Stimulated activated CD4-positive, alpha-beta T cell treated with anti-CD3 and anti-CD28 coated beads, Interleukin-1b, Interleukin-23, amount 100 ng/mL, for 1 hour (primary cell): ENCODE measurements at places on chromosomes 11 and 22.

GRCh38 chr11:64766881-64767280 lies 7.1 kb upstream of the PYGM start:
- no peak for DNase-seq

DNA sequence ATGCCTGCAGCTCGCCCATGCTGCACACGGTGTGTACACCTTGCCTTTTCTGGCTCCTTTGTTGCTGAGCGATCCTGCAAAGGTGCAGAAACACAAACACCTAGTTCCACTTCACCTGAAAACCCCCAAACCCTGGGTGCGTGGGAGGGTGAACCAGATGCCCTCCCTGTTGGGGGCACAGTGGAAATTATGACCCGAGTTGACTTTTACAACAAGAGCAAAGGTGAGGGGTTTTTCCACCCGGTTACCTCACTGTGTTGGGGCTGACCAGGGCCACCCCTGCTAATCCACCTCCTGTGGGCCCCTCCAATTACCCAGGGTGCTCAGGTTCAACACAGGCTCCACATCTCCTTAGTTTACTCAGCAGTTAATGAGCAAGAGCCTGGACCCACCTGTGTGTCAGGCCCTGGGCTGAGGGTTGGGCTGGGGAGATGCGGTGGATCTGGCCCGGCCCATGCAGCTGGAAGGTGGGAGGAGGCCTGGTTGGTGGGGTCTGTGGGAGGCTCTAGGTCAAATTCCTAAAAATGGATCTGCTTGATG lies 42.1 kb downstream of the LRRC32 start:
- no peak for DNase-seq

DNA sequence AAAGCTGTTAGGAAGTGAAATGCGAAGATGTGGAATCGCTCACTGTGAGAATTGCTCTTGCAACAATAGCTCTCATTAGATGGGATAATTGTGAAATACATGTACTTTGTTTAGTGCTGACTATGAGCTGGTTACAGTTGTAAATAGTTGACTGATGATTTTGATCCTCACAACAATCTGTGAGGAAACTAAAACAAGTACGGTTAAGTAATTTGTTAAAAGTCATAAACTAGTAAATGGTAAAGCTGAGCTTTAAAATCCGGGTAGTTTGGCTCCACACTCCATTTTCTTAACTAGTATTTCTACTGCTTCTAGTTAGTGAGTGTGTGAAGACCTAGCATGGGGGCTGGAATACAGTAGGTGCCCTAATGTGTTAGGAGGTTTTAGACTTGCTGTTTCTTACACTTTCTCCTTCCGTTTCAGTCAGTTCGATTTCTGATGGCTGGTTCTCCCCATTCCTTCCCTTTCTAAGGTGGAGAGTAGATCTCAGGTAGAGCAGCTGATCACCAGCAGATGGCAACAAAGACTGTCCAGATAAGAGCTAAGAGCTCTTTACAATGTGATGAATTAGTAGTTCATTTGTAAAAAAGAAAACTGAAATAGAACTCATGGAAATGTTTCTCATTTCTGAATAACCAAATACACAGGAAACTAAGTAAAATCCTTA lies 16.3 kb upstream of the CYP2R1 start:
- no peak for DNase-seq

GRCh38 chr11:100639140-100639539 lies 47.9 kb upstream of the ARHGAP42 start:
- no peak for DNase-seq

DNA sequence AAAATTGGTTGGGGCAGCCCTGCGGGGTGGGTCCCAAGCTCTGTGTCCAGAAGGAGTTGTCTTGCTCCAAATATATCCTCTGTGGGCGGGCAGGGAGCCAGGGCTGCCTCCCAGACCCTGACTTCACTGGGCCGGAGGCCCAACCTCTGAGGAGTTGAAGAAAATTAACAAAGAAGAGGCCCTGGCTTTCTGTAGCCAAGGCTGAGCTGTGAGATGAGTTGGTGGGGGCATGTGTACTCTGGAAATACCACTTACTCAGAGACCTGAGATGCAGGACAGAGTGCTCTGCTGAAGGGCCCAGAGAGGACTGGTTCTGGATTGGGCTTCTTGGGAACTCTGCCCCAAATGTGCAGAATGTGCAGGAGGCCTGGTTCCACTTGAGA lies 96.3 kb downstream of the SWAP70 start:
- DNase-seq, result no peak

DNA sequence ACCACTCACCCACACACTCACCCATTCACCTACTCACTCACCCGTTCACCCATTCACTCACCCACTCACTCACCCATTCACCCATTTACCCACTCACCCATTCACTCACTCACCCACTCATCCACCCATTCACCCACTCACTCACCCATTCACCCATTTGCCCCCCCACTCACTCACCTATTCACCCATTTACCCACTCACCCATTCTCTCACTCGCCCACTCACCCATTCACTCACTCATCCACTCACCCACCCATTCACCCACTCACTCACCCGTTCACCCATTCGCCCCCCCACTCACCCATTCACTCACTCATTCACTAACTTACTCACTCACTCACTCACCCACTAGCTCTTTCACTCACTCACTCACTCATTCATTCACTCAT lies 15.0 kb downstream of the MUC5AC start:
- no peak for DNase-seq

DNA sequence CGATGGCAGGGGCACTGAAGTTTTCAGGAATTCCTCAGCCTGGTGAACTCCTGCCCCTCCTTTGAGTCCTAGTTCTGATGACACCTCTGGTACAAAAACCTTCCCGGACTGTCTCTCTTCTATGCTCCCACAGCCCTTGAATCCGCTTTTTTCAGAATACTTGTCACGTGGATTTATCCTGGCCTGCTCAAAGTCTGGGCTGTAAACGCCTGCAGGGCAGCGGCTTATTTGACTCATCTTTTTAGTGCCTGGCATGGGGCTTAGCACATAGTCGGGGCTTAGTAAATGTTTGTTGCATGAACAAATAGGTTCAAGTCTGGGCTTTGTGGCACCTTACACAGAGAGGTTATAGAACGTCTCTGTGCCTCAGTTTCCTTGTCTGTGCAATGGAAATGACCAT lies 13.4 kb upstream of the KCNJ11 start:
- no peak for DNase-seq

DNA sequence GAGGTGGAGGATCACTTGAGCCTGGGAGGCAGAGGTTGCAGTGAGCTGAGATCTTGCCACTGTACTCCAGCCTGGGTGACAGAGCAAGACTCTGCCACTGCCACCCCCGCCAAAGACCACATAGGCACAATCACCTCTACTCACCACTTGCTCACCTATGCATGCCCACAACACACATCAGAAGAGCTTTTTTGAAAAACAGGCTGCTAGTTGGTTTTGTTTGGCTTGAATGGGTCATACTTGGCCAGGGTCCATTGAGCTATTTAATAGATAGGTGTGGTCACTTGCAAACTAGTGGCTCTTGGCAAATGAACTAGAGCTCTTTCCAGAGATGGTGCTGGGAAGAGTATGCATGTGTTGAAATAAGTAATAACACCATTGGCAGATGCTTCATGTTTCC lies 80.1 kb downstream of the EMSY start:
- no peak for DNase-seq

GRCh38 chr22:42644422-42645340 lies 4.3 kb upstream of the ATP5MGL start:
- no peak for DNase-seq

DNA sequence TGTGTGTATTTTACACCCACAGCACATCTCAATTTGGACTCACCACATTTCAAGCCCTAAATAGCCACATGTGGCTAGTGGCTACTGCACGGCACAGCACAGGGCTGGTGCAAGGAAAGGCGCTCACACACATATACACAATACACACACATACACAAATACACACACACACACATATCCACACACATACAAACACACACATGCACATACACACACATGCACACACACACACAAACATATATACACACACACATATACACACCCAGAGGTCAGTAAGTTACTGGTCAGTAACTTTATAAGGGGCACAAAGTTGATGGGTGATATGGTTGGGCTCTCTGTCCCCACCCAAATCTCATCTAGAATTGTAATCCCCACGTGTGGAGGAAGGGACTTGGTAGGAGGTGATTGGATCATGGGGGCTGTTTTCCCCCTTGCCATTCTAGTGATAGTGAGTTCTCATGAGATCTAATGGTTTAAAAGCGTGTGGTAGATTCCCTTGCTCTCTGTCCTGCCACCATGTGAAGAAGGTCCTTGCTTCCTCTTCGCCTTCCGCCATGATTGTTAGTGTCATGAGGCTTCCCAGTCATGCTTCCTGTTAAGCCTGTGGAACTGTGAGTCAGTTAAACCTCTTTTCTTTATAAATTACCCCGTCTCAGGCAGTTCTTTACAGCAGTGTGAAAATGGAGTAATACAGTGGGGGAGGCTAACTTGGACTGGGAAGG lies 37.6 kb upstream of the DKK3 start:
- DNase-seq, result no peak

DNA sequence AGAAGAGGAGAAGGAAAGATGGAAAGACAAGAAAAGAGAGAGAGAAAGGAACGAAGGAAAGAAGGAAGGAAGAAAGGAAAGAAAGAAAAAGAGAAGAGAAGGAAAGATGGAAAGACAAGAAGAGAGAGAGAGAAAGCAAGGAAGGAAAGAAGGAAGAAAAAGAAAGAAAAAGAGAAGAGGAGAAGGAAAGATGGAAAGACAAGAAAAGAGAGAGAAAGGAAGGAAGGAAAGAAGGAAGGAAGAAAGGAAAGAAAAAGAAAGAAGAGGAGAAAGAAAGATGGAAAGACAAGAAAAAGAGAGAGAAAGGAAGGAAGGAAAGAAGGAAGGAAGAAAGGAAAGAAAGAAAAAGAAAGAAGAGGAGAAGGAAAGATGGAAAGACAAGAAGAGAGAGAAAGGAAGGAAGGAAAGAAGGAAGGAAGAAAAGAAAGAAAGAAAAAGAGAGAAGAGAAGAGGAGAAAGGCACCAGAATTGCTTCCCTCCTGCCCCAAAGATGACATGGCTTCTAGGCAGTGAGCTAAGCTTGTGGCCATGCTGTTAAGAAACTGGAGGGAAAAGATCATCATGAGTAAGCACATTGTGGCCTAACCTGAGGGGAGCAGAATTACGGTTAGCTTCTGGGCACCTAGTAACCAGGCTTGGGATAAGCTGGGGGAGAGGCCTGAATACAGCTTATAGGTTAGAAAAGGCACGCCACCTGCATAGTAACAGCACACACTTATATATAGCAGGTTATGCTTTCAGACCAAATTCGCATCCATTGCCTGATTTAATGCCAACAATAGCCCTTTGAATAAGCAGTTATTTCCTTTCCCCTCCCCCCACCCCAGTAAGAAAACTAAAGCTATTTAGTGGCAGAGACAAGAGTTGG lies 2.3 kb upstream of the ST3GAL4 start:
- DNase-seq, result no peak
